WERI-Rb-1 (cell line): ENCODE measurements at places on chromosomes 7 and 10.

- DNase-seq: no peak
These were observed 206.8 kb downstream of the KLF6 start for GRCh38 chr10:3578159-3578558.

- DNase-seq: no peak
These were observed 405.1 kb downstream of the PLXNA4 start for GRCh38 chr7:132171130-132171576.

DNA sequence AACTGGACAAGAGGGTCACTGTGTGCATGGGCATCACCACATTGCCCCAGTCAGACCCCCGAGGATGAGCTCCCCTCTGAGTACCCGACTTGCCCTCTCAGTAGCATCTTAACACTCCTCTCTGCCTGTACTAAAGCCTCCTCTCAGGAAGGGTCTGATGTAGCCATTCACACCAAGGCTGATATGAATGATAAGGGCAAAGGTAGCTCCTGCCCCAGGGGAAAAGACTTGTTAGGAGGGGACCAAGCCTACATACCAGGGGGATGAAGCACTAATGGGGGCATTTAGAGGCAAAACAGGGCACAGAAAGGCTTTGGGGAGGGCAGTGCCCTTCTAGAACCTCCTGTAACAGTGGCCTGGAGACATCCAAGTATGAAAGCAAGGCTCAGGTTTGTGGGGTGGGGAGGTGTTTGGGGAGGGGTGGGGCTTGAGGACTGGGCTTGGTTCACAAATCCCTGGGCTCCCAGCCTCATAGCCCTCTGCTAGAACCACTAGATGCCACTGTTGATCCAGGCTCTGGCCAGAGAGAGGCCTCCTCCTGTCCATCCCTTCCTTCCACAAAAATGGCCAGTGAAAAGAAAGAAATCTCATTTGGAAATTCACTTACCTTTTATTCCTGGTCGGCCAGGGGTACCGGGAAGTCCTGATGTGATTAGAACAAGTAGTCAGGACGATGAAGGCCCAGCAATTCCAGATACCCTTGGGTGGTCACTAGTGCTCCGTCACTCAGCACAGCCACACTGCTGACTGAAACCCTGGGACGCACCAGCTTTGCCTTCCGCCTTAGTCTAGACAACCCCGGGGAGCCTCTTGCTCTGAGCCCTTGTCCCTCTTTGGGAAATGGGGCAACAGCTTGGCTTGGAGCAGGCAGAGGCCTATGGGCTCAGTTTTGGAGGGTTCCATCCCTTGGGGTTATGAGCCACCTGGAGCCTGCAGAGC, 40.3 kb downstream of the COL17A1 start:
- DNase-seq: peak; percentile 76

- DNase-seq: no peak
These were observed 164.3 kb downstream of the SUGCT start for GRCh38 chr7:40299097-40299496.

GRCh38 chr10:6114805-6115341, 26.0 kb downstream of the RBM17 start:
- DNase-seq: no peak

GRCh38 chr10:14621037-14621436, 153.7 kb downstream of the FAM107B start:
- no peak for DNase-seq
